ENCODE measurements at places on chromosomes 3 and 15.

DNA sequence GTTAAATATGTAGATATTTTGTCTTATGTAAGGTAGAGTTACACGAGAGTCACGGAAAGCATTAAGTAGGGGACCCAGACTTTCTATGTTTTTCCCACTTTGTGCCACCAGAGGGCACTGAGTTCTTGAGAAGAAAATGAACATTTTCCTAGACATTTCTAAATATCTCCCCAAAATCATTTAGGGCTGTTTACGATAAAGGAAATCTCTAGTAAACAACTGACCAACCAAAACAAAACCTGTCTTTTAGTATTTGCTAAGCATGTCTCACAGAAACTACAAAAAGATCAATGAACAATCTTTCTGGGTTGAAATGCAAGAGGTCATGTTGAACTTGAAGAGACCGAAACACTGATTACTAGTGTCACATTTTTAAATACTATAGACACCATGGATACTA is 16.1 kb downstream of the POU1F1 start:
- DNase-seq, result peak; percentile 23

DNA sequence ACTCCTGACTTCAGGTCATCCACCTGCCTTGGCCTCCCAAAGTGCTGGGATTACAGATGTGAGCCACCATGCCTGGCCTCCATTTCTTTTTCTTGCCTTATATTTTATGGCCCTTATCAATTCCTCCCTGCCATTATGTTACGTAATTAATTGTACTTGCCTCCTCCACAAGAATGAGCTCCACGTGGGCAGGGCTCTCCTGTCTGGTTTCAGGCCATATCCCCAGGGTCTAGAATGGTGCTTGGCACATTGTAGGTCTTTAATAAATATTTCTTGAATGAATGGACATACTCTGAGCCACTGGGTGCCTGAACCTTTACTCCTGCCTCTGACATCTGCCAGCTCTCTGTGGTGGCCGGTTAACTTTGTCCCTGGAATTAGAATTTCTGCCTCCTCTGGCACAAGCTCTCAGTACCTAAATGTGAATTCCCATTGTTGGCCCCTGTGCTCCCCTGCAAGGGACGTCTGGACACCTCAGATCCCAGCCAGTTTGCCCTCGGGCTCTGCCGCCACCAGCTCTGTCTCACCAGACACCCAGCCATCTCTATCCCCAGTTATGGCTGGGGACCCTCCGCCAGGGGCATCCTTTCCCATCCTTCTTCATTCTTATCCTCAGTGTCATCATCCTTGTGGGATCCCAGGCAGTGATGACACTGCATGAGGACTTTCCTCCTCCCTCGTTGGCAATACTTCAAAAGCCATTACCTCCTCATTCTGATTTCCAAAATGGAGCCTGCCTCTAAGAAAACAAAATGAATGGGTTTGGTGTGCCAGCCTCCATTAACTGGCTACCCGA is 165.6 kb upstream of the SMAD3 start:
- no peak for DNase-seq

DNA sequence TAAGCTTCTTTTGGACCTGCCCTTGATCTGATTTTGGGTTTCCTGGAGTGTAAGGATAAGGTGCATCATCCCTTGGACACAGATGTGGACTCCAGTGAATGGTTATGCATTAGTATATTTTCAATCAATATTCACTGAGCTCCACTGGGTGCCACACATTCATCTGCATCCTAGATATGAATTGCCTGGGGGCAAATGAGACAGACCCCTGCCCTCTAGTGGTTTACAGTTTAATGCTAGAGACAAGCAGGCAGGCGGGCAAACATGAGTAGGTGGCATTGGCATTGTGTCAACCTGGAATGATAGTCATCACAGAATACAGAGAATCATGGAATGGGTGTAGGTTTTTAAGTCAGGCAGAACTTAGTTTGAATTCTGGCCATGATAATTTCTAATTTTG is 252.5 kb upstream of the SOX14 start:
- DNase-seq, result no peak

GRCh38 chr3:126389112-126389793 is 5.5 kb upstream of the CFAP100 start:
- DNase-seq, result peak; percentile 89

GRCh38 chr3:181210275-181210674 is 220.7 kb upstream of the DNAJC19 start:
- no peak for DNase-seq

DNA sequence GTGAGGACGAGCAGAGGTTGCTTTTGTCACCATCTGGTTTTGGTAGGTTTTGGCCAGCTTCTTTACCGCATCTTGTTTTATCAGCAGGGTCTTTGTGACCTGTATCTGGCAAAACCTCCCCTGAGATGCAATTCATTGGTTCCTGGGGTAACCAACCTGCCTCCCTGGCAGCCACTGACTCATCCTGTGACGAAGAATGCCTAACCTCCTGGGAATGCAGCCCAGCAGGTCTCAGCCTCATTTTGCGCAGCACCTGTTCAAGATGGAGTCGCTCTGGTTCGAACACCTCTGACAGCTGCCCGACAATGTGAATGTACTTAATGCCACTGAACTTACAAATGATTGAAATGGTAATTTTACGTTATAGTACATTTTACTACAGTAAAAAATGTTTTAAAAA is 6.8 kb upstream of the ADAMTS17 start:
- DNase-seq, result no peak

DNA sequence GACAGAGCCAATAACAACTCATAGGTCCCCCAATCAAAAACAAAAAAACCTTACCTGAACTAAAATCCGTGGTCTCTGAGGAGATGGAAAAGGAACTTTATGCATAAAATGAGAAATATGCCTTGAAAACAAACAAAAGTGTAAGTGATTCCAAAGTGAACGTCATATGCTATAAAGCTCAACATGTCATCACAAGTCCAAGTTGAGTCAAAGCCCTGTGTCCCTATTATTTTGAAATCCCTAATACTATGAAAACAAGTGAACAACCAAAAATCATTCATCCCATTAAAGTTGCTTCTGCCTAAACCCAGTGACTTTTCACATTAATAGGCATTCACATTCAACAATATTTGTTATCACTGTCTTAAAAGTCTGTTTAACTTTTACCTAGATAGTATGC is 59.4 kb downstream of the DENND4A start:
- no peak for DNase-seq

- DNase-seq, result no peak
These were observed 194.0 kb downstream of the SSR3 start for GRCh38 chr3:156360963-156361362.

GRCh38 chr3:186118692-186119091 is 9.8 kb upstream of the ETV5 start:
- no peak for DNase-seq

- no peak for DNase-seq
These were observed 298.1 kb upstream of the THBS1 start for GRCh38 chr15:39282663-39283208.

DNA sequence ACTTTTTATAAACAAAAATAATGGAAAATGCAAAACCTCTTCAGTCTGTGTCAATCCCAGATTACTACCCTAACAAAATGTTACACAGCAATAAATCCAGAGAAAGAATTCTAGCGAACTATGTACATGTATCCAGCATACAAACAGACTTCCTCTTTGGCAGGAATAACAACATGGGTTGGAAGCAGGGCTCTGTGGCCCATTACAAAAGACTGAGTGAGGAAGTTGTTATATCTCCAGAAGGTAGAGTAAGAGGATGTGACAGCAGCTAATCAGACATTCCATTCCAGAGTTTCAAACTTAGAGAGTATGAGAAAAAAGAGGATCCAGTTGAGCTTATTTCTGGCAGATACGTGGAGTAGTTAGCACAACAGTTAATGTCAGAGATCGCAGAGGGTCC is 294.0 kb upstream of the PLSCR5 start:
- DNase-seq, result no peak

- no peak for DNase-seq
These were observed 62.4 kb upstream of the TNIK start for GRCh38 chr3:171522651-171523050.

- peak; percentile 35 for DNase-seq
These were observed 9.2 kb upstream of the SEMA4B start for GRCh38 chr15:90191794-90192509.

DNA sequence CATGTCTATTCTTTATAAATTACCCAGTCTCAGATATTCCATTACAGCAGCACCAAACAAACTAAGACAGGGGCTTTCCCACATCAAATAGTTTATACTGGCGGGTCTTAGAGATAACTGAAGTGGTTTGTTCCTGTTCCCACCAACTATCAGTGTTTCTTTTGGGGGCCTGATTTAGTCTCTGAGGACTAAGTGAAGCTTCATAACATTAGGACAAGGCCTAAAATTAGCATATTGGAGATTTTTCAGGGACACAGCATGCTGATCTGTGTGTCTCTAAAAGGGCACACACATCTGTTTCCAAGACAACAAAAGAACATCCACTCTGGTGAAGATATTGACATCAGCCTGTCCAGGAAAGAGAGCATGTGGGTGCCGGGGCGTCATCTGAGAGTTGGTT is 72.6 kb upstream of the SEMA6D start:
- DNase-seq, result no peak

DNA sequence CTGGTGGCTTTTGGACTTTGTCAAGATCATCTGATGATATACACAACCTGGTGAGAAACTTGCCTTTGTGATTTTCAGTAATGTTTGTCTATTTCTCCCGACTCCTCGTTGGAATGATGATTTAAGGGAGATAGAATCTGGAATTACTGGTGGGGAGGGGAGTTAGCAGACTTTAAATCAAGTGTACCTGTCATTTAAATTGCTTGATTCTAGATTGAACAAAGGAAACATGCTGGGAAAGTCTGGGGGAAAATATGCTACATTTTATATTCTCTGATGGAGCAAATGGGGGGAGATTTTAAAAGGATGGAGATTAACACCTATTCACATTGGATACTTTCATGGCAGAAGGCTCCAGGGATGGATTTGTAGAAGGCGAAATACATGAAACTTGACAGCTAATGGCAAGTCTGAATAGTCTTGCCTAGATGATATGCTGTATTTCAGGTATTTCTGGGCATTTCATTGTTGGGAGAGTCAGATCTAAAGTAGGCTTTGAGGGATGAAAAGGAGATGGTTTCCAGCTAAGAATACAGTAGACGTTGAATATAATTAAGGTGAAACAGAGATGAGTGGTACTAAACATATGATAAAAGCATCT is 189.1 kb upstream of the PDZRN3 start:
- DNase-seq, result no peak

DNA sequence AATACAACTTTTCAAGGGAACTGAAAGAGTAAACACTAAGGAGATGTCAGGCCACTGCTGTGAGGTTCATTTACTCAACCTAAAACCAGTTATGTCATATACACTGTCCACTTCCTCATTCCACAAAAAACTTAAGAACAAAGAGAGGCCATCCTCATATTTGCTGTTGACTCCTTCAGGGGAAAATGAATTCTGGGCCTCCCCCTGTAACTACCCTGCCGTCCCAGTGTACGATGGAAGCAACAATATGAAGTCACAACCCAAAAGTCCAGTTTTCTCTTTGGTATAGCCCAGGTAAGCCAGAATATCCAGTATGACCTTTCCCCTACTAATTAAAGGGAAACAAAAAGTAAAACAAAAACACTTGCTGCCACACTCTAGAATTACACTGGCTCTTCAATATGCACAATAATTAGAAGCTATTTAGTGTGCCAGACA is 16.2 kb downstream of the CEP152 start:
- DNase-seq, result no peak

GRCh38 chr15:34436126-34436955 is 1.3 kb downstream of the GOLGA8A start:
- peak; percentile 13 for DNase-seq

DNA sequence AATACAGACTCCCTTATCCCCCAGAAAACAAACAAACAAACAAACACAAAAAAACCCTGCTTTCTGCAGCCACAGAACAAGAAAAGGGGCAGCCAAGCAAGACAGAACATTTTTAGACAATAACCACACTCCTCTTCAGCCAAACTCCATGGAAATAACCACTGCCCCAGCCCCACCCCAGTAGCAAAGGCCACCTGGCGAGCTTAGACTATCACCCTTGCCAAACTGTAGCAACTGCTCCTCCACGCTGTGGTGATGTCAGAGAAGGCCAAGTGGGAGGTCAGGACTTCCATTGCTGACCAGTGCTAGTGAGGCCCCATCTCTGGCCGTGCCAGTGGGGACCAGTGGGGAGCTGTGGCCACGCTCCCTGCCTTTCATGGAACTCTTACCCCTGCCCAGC is 60.3 kb upstream of the CHRNA7 start:
- no peak for DNase-seq

- peak; percentile 18 for DNase-seq
These were observed 18.3 kb downstream of the FBXO22 start for GRCh38 chr15:75921732-75922703.

DNA sequence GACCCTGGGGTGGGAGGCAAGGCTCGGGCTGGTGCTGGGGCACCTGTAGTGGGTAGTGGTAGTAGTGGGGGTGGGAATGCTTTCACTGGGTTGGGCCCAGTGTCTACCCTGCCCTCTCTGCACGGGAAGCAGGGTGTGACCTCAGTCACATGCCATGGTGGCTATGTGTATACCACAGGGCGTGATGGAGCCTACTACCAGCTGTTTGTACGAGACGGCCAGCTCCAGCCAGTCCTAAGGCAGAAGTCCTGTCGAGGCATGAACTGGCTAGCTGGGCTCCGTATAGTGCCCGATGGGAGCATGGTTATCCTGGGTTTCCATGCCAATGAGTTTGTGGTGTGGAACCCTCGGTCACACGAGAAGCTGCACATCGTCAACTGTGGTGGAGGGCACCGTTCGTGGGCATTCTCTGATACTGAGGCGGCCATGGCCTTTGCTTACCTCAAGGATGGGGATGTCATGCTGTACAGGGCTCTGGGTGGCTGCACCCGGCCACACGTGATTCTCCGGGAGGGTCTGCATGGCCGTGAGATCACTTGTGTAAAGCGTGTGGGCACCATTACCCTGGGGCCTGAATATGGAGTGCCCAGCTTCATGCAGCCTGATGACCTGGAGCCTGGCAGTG is 5.2 kb downstream of the DALRD3 start:
- no peak for DNase-seq

DNA sequence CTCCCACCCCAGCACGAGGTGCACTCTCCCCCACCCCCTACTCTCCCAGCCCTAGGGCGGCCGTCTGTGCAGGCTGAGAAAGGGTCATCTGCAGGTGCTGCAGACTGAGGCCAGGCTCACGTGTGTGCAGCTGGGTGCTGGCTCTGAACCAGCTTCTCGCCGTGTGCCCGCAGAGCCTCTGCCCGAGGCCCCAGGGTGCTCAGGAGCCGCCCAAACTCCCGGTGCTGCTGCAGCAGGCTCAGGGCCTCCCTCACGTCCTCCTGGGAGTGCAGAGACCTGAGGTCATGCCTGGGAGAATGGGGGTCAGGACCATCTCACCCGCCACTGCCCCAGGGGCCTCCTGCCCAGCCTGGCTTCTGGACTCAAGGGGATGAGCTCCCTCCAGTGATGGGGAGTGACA is 17.2 kb downstream of the SPTBN5 start:
- DNase-seq, result no peak

- DNase-seq, result no peak
These were observed 102.4 kb upstream of the IGSF10 start for GRCh38 chr3:151563305-151563704.

- no peak for DNase-seq
These were observed 284.3 kb downstream of the UACA start for GRCh38 chr15:70479056-70479455.
